ENCODE measurements at places on chromosomes 3 and 15.

GRCh38 chr15:93865586-93865985, 365.8 kb upstream of the MCTP2 start:
- DNase-seq = peak; percentile 63

DNA sequence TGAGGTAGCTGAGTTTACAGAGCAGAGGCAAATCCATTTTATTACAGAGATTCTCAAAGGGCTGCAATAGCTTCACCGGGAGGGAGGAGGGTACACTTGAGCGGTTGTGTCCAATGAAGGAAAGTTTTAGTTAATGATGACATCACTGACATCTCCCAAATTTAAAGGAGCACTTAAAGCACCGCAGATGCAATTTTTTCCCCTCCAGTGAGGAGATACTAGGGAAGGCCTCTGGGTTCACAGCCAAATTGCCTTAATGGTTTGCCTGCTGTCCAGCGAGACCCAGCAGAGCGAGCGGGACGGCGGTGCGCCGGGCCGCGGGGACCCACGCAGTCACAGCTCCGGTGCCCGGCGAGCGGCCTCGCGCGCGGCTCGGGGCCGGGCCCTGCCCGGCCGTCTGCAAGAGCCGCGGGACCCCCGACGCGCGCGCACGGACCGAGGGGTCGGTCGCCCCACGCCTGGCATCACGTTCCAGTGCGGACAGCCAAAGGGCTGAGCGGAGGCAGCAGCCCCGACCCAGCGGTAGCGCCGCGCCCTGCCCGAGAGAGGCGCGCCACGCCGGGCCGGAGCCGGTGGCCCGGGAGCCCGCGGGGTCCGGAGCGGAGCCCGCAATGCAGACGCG, 160.5 kb upstream of the CHRNA7 start:
- peak; percentile 20 for DNase-seq

GRCh38 chr15:47461652-47462141, 255.6 kb upstream of the SEMA6D start:
- DNase-seq = no peak

DNA sequence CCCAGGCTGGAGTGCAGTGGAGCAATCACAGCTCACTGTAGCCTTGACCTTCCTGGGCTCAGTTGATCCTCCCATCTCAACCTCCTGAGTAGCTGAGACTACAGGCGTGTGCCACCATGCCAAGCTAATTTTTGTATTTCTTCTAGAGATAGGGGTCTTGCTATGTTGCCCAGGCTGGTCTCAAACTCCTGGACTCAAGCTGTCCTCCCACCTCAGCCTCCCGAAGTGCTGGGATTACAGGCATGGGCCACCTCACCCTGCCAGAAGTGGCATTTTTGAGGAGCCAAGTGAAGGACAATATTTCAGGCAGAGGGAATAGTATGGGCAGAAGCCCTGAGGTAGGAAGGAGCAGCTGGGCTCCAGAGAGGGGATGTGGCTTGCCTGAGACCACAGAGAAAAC, 4.7 kb downstream of the ANKDD1A start:
- DNase-seq = no peak

Measured in lung (tissue), 17 donors.